Stimulated activated CD8-positive, alpha-beta memory T cell treated with anti-CD3 and anti-CD28 coated beads, Interleukin-15, amount 100 ng/mL, for 4 hours (primary cell): ENCODE measurements at places on chromosomes 2 and 18.

- no peak for DNase-seq
These were observed 161.3 kb downstream of the DTNA start for GRCh38 chr18:34871435-34871834.

GRCh38 chr2:53182601-53183000, 585.0 kb upstream of the CHAC2 start:
- no peak for DNase-seq

DNA sequence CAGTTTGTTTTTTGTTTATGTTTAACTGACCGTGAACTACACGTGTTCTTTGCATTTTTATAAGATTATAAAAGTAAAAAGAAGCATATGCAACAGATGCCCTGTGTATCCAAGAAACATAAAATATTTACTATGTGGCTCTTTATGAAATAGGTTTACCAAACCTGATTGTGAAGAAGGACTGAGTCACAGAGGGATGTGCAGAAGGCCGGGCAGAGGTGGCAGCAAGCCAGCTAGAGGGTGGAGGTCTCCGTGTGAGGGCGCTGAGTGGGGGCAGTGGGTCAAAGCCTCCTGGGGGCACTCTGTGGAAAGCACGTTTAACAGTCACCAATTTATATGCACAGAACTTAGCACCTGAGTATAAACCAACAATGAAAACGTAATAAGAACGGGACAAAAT, 97.2 kb downstream of the TMEM18 start:
- DNase-seq: no peak

- DNase-seq: no peak
These were observed 51.4 kb downstream of the TRAPPC8 start for GRCh38 chr18:31891566-31891965.

GRCh38 chr18:42182728-42183700, 228.0 kb downstream of the PIK3C3 start:
- DNase-seq: no peak

- no peak for DNase-seq
These were observed 82.2 kb downstream of the CHRNA1 start for GRCh38 chr2:174682007-174682577.

DNA sequence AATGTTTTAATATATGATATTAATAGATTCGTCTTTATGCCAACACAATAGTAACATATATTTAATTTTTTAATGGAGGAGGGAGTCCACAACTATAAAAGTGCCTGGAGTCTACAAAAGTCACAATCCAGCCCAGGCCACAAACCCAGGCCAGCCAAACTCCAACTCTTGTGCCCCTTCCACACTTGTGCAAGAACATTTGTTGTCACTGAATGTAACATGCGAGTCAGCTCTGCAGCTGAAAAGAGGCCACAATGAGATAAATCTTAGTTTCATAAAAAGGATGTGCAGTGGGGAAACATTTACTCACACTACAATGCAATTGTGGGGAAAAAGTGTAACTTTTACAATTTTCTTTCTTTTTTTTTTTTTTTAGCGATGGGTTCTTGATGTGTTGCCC, 110.8 kb downstream of the MCFD2 start:
- DNase-seq: no peak

- DNase-seq: no peak
These were observed 354.2 kb downstream of the FBXO15 start for GRCh38 chr18:73793386-73793785.

- no peak for DNase-seq
These were observed 871.8 kb downstream of the SUCLG1 start for GRCh38 chr2:83587309-83587708.

- DNase-seq: peak; percentile 65
These were observed at the start of gene DGKD for GRCh38 chr2:233353769-233354499. Gene DGKD, plus strand, starts transcription at chr2:233354494. Its CDS starts 25 bp downstream, at chr2:233354519.

DNA sequence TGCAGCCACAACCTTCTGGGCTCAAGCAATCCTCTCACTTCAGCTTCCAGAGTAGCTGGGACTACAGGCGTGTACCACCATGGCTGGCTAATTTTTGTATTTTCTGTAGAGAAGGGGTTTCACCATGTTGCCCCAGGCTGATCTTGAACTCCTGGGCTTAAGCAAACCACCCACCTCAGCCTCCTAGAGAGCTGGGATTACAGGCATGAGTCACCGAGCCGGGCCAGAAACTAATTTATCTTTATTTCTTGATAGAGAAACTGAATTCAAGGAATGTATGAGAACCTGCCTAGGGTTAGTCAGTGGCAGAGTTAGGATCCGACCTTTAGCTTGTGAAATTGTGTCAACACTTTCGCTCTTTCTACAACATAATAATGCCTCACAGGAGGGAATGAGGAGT, 19.3 kb upstream of the ITGAV start:
- DNase-seq: no peak

- no peak for DNase-seq
These were observed 180.3 kb downstream of the GCA start for GRCh38 chr2:162524192-162524591.
